ENCODE measurements at places on chromosomes 6 and 20.
A peak's percentile ranks its signal among the peaks of the same experiment; 100 is the strongest.

DNA sequence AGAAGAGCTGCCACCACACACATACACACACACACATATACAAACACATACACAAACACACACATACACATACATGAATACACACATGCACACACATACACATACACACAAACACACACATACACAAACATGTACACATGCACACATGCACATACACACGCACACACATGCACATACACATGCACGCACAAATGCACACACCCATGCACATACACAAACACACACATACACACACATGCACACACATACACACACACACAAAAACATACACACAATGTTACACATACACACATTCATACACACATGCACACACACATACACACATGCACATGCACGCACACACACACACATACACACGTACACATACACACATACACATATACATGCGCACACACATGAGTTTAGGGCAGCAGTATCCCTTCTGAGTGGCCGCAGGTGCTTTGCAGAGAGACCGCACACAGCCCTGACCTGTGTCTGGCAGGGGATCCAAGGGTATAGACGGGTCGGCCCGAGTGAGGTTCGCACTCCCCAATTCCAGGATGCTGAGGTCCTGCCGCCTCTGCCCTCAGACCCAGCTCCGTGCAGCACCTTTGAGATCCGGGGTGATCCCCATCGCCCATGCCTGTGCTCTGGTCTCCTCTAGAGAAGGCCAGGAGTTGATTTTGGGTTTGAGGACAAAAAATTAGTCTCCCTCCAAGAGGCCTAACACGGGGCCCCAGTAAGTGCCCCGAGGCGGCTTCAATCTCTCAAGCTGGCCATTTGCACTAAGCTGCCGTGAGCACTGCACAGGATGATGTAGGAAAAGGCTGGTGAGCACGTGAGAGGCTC is 56.8 kb downstream of the TMEM242 start:
- DNase-seq: no peak

- DNase-seq: no peak
Observed at GRCh38 chr6:100512203-100512862, 47.6 kb upstream of the SIM1 start.

GRCh38 chr6:6704103-6705060 is 115.9 kb downstream of the LY86 start:
- no peak for DNase-seq

GRCh38 chr20:16864069-16864468 is 115.9 kb downstream of the OTOR start:
- no peak for DNase-seq

GRCh38 chr6:154450498-154450897 is 60.0 kb downstream of the CNKSR3 start:
- DNase-seq: peak; percentile 69

DNA sequence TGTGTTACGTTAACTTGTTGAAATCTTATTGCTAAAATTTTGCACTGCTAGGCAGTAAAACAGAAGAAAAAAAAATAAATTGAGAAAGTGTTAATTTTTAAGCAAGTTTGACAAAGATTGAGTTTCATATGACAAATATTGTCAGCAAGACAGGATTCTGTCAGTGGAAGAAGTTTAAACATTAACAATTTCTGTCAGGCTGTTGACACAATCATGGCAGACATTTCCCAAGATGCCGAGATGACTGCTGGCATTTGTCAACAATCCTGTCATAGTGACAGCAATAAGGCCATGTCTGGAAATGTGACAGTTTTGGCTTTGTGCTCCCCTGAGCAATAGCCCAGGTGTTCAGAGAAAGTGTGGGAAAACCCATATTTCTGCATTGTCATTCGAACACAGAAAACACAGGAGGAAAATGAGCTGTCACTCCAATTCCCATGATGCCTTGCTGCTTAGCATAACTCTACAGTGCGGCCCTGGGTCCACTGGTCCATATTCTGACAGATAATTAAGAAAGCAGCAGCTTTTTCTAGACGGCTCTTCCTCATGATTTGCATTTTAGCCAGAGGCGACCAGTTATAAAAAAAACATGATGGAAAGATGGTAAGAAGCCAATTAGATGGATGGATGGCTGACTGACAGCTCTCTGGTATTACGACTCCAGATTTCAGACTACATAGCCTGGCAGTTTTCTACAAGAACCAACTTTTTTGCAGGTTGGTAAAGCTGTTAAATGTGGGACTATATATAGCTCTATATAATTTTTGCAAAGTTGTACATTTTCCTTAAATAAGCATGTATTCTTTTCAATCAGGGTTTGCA is 43.6 kb upstream of the DEFB112 start:
- no peak for DNase-seq

GRCh38 chr6:155505608-155505989 is 50.0 kb upstream of the NOX3 start:
- DNase-seq: no peak

DNA sequence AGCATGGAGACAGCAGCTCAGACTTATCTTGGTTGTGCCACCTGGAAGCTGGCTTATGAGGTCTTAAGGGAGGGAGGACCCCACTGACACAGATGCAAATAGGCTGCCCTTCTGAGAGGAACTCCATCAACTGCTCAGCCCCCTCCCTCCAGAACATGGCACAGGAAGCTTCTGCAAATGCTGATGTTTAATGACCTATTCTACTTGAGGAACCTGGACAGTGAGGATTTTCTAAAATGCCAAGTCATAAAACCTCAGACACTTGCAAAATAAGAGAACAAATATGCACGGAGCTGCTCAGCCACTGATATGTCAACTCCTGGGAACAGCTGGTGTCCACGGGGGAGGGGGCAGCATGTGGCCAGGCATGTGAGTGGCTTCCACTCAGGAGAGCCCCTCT is 3.5 kb downstream of the CST9 start:
- DNase-seq: no peak

DNA sequence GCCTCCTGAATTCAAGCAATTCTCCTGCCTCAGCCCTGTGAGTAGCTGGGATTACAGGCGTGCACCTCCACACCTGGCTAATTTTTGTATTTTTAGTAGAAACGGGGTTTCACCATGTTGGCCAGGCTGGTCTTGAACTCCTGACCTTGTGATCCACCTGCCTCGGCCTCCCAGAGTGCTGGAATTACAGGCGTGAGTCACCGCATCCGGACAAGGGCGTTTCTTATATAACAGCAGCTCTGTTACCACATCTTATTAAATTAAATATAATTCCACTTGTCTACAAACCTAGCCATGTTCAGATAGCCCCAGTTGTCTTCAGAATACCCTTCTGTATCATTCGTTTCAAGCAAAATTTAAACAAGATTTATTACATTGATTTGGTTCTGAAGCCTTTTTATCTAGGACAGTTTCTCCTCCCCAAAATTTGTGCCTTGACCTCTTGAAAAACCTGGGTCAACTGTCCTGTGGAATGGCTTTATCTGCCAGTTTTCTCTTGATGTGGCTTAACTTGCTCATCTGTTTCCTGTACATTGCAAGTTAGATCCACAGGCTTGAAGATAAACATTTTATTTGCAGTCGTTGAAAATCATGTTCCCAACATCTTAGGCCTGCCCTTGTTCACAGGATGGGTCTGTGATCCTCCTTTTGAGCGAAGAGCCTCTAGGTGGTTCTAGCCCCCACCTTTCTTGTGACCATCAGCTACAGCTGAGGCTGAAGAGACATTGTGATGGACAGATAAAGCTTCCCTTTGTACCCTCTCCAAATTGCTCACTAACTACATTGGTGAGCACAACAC is 132.2 kb downstream of the ARID1B start:
- DNase-seq: no peak

DNA sequence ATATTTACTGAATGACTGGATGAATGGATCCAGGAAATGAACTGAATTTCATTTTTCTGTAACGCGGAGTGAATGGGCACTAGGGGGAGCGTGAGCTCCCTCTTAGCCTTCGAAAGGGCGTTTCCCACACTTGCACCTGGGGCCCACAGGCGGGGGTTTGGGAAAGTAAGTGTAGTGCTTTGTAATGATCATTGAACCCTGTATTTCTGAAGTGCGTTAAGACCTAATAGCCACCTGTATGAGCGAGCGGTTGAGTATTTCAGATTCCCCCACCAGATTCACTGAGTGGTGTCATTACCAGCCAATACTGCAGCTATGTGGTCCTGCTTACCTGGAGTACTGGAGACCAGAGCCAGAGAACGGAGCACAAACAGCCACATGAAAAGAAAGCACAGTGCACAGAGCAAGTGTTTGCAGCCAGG is 10.5 kb downstream of the SYTL3 start:
- no peak for DNase-seq

DNA sequence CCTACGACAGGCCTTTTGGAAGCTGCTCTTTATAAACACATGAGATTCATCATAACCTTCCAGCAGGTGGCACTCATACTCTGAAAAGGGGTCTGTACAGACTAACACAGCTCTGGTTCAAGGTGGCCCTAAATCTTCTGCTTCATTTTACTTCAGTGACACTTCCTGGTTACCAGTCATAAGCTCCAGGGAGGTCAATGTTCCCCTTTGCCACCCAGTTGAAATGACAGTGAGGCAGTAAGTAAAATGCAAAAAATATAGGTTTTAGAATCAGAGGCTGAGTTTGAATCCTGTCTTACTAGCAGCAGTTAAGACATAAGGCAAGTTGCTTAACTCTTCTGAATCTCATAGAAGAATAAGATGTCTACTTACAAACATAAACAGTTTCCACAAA is 132.8 kb downstream of the CDK19 start:
- DNase-seq: peak; percentile 87

- DNase-seq: no peak
Observed at GRCh38 chr20:48740292-48740649, 87.5 kb downstream of the PREX1 start.

- no peak for DNase-seq
Observed at GRCh38 chr6:17601386-17601703, 1.2 kb downstream of the FAM8A1 start.

- no peak for DNase-seq
Observed at GRCh38 chr6:119284861-119285521, 64.6 kb downstream of the MAN1A1 start.

GRCh38 chr20:62914970-62915457 is 11.3 kb downstream of the DIDO1 start:
- no peak for DNase-seq

GRCh38 chr6:17921454-17921853 is 66.0 kb downstream of the KIF13A start:
- DNase-seq: no peak

- no peak for DNase-seq
Observed at GRCh38 chr20:10954908-10955580, 281.2 kb upstream of the JAG1 start.

DNA sequence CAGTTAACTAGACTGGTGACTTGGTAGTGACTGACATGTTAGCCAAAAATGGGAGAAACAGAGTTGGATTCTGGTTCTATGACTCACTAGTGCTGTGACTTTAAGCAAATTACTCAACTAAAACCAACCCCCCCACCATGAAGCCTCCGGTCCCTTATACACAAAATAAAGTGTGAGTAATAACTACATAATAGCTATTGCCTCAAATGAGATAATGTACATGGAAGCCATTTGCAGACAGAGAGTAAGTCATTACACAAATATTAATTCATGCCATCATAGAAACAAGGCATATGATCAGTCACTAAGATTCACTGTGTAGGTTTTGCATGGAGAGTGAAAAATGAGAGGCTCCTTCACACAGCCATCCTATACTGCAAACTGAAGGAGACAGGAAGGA is 111.9 kb downstream of the HIVEP2 start:
- DNase-seq: no peak

DNA sequence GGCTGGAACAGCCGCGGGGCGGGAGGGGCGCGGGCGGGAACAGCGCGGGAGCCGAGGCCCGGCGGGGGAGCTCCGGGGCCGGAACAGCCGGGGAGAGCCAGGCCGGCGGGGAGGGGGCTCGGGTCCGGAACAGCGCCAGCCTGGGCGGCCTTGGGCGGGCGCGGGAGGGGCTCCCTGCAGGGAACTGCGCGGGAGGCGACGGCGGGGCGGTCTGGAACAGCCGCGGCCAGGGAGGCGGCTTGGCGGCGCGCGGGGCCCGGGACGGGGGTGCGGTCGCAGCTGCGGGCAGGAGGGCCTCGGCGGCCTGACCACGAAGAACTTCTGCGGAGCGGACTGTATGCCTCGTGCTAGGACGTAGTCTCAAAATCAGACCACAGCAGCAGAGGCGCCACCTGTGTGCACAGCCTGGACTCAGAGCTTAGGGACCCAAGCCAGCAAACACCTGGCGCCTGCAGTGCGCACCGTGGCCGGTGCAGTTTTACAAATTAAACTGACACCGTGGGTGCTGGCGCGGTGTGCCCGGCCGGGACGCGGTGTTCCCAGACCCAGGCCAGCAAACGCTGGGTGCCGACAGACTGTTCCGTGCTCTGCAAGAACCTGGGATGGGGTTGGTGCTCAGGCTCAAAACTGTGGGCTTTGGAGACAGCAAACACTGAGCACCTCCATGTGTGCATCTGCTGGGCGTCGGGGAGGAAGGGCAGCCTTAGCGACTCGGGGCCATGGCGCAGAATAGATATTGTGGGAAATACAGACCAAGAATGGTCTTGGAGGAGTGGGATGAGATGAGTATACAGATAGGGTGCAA is 572 bp downstream of the ZNF341 start:
- DNase-seq: peak; percentile 91

DNA sequence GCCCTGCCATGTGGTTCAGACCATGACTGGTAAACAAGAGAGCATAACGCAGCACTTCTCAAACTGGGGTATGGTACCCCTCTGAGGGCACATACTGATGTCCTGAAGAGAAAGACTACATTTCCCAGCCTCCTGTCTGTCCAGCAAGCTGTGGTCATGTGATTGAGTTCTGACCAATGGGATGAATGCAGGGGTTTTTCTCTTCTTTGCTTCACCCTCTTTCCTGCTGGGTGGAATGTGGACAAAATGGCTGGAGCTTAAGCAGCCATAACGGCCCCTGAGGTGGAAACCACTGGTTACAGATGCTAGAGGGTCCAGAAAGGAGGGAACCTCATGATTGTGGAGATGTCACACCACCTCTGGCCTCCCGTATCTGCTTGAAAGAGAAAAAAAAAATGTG is 19.4 kb upstream of the KCNB1 start:
- no peak for DNase-seq

DNA sequence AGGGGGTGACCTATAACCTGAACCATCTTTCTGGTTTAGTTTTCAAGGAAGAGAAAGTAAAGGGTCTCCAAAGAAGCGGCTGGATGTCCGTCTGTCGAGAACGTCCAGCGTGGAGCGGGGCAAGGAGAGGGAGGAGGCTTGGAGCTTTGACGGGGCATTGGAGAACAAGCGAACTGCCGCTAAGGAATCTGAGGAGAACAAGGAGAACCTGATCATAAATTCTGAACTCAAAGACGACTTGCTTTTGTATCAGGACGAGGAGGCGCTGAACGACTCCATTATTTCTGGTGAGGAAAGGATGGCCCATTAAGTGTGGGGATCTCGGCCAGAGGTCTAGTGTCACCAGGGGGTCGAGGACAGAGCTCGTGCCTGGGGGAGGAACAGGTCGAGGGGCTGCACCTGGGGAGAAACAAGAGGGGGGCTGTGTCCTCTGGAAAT is 159.2 kb downstream of the SYCP2 start:
- DNase-seq: no peak

GRCh38 chr20:46307139-46307998 is 929 bp downstream of the CDH22 start:
- no peak for DNase-seq

DNA sequence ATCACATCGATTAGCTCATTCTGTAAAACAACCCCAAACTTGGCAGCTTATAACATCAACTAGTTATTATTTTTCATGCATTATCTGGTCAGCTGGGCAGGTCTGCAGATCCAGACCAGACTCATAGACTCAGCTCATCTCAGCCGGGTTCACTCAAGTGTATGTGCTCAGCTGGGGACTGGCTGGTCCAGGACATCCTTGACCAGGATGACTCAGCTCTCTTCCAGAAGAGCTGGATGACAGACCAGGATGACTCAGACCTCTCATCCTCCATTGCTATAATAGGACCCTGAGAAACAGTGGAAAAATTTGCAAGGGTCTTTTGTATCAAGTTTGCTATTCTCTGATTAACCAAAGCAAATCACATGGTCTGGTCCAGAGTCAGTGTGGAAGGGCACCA is 312.5 kb upstream of the PLCB4 start:
- no peak for DNase-seq
